Activated CD4-positive, alpha-beta T cell treated with anti-CD3 and anti-CD28 coated beads for 4 hours (primary cell): ENCODE measurements at places on chromosomes 7 and 10.

DNA sequence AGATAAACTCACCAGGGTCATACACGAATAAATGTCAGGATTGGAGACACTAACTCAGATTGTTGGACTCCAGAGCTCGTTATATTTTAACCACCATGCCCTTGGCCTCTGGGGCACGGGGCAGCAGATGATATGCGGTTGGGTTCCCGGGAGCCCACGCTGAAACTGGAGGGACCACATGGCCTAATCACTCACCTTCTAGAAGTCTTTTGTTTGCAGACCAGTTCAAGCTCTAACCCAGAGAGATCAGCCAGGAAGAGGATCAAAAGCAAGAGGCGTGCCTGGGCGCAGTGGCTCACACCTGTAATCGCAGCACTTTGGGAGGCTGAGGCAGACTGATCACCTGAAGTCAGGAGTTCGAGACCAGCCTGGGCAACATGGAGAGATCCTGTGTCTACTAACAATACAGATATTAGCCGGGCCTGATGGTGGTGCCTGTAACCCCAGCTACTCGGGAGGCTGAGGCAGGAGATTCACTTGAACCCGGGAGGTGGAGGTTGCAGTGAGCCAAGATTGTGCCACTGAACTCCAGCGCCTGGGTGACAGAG, 42.6 kb upstream of the ECHDC3 start:
- DNase-seq: no peak

GRCh38 chr10:76866841-76867586, 770.6 kb downstream of the KCNMA1 start:
- no peak for DNase-seq

DNA sequence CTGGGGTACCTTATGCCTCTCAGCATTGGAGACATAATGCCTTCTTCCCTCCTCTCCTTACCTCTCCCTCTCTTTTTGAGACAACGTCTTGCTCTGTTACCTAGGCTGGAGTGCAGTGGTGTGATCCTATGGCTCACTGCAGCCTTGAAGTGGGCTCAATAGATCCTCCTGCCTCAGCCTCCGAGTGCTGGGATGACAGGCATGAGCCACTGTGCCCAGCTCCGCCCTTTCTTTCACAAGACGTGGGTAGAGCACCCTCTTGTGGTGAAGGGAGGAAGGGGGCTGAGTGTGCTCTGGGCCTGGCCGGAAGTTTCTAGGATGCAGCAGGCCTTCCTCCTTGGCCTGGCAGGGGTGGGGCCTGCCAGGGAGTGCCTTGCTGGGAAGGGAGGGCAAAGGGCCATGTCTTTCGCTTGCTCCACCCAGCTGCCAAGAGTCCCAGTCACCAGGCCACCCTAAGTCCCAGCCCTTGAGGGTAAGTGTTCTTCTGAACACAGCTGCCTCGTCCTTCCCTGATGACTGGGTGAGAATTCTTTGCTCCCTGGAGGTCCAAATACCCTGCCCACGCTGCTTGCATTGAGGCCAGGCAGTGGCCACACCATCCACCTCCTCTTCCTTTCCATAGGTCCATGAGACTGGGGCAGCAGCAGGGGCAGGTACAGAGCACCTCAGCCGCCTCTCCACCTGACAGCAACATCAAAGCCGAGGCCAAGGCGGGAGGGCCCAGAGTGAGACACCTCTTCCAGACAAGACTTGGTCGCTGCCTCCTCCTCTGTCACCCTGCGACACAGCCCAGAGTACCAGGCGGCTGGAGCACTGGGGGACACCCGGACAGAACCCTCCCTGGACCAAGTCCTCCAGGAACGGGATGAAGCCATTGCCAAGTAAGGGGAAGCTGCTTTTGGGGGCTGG, 3.7 kb downstream of the ABHD11 start:
- DNase-seq: peak; percentile 83

GRCh38 chr10:114856544-114857287, 35.1 kb downstream of the FHIP2A start:
- no peak for DNase-seq

GRCh38 chr7:125033506-125033905, 103.9 kb upstream of the POT1 start:
- DNase-seq: no peak

- DNase-seq: no peak
Measured at GRCh38 chr10:120950051-120950561, 98.9 kb downstream of the WDR11 start.

GRCh38 chr10:132878730-132879407, 63.5 kb downstream of the CFAP46 start:
- no peak for DNase-seq

DNA sequence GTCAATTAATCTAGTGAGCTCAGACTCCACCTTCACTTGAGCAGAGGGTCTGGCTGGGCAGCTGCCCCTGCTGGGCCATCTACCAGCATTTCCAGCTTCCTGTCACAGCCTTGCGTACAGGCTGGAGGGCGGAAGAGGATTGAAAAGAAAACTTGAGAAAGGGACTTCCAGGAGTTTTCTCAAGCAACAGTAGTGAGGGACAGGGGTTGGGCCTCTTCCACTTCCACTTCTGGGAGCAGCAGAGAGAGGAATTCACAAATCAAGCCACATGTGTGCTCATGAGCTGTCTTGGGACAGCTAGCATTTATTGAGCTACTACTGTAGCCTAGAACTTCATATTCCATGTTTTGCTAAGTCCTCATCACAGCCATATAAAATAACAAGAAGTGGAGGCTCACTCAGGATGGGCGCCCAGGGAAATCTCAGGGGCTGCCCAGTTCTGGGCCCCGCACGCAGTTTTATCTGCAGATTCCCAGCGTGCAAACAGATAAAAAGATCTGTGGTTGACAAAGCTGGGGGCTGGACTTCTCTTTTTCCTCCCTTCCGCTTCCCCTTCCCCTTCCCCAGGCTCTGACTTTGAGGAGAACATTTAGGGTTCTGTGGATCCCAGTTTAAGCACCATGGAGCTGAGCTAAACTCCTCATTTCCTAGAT, 135.8 kb downstream of the RGS10 start:
- no peak for DNase-seq

- DNase-seq: no peak
Measured at GRCh38 chr10:11642566-11642965, 31.1 kb upstream of the USP6NL start.

GRCh38 chr10:17144757-17145156, 15.1 kb upstream of the CUBN start:
- DNase-seq: peak; percentile 42

- DNase-seq: no peak
Measured at GRCh38 chr10:110260746-110261477, 43.8 kb downstream of the SMNDC1 start.

DNA sequence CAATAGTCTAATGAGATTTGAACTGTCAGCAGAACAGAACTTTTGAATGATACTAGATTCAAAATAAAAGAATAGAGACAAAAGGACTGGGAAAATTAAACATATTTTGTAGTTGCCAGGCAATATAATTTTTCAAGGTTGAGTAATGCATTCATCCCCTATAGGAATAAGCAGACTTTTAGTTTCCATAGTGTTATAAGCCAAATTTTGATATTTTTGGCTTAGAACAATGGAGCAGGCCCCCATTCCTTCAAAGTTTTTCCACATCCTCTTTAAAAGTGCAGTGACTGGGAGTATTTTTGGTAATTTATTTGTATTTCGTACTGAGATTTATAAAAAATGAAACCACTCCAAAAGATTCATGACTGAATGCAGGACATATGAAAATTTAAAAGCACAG, 24.0 kb downstream of the MEOX2 start:
- DNase-seq: no peak

DNA sequence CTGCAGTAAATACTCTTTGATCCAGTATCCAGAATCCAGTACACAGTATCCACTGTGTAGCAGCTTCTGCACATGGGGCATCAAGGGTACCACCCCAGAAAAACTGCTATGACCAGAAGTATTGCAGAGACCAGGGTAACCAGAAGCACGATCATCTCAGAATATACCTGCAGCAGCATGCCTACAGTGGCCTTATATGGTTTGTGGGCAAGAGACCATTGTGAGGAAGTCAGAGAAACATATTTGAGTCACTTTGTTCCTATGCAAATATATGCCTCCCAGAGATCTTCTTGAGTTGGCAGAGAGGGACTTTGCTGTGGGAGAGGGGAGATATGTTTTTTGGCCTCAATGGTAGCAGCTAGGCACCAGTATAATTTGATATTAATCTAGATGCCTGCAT, 206.4 kb upstream of the LRRTM3 start:
- DNase-seq: no peak

DNA sequence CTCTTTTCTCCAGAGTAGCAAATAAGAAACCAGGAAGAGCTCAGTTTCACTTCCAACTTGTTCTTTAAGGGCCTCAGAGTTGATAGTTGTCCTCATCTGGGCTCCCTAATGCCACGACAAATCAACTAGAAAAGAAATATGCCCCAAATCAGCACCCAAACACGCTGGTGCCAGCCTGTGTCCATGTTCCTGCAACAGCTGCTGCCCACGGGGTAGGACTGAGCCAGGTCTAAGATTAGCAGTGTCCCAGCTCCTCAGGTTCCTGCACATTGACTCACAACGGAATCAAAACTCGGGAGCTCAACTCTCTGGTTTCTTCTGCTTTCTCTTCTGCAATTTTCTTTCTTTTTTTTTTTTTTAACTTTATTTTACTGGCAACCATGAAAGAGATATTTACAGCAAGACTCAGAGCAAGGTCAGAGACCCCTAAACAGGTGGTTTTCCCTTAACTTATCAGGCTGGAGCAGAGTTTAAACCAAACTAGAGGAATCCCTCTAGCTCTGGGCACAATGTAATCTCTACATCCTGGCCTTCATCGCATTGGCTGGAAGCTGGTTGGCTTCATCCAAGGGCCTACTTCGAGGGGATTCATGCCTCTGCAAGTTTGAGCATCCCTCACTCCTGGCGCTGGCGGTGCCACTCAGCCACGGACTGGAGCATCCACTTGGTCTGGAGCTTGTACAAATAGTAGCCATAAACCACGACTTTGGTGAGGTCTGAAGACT, 126.1 kb downstream of the PFKFB3 start:
- no peak for DNase-seq

GRCh38 chr7:128988372-128988771, 50.6 kb downstream of the IRF5 start:
- no peak for DNase-seq

GRCh38 chr7:155228459-155228845, 69.2 kb upstream of the INSIG1 start:
- DNase-seq: no peak

DNA sequence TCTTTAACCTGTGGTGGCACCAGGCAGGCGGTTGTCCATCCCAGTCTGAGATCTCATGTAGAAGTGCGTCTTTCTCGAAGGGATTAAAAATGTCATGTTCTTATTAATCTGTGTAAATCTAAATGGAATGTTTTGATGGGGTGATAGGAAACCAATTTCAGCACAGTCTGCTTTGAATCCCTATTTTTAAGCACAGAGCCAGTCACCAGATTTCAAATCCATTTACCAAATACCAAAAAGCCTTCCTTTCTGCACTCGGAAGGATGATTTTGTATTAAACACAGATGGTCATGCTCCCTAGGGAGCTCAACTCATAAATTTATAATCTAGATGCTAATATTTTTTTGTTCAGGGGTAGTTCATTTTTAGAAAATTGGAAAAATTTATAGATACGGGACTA, 160.6 kb upstream of the AOAH start:
- DNase-seq: no peak

DNA sequence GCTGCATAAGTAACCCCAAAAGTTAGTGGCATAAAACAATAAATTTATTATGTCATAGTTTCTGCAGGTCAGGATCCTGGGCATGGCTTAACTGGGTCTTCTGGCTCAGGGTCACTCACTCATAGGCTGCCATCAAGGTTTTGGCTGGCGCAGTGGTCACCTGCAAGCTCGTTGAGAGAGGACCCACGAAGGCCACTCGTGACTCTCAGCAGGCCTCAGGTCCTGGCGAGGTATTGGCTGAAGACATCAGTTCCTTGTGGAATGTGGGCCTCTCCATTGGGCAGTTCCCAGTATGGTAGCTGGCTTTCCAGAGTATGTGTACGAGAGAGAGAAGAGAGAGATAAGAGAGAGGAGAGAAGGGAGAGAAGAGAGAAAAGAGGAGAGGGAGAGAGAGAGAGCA, 138.3 kb upstream of the KLF14 start:
- DNase-seq: no peak

- DNase-seq: no peak
Measured at GRCh38 chr10:102235598-102235920, 5.8 kb downstream of the PITX3 start.

DNA sequence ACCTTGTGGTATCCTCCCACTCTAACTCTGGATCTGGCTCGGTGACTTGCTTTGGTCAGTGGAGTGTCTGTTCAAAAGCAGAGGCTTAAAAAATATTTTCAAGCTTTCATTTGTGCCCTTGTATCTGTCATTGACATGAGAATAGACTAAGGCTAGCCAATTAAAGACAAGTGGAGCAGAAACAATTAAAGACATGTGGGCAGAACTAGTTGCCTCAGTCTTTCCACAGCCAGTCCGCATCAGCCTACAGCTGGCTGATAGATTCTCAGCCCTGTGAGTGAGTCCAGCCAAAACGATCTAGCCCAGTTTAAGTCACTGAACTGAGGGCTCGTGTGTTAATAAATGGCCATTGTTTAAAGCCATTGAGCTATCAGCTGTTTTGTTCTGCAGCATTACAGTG, 185.2 kb upstream of the DGKB start:
- no peak for DNase-seq

DNA sequence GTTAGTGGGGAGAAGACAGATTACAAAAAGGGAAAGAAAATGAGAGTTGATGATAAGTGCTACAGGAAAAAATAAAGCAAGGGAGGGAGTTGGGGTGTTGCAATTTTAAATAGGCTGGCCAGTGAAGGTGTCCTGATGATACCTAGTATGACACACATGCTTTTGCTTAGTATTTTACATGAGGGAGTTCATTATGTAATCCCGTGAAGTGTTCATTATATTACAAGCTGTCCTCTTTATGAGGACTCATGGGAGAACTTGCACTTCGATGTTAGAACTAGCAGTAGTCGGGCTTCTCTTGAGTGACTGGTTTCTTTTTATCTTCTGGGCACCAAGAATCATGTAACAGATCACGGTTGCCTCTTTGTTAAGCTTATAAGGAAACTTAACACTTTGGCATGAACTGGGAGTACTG, 102.3 kb upstream of the MTPN start:
- DNase-seq: no peak

GRCh38 chr10:12974078-12974477, 27.4 kb downstream of the CCDC3 start:
- no peak for DNase-seq

DNA sequence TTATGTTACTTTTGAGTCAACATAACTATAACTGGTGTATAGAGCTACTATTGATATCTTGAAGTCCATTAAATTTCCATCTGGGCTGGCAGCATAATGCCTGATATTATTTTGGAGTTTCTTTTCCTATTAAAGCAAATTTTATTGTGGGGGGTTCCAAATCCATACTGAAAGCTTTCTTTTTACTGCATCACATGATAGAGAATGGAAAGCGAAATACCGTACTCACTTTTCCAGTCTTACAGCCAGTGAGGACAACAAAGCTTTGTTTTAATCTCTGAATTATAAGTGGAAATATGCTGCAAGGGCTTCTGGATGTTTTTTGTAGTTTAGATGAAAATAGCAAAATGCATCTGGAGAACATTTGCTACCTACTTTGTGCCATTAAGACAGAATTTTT, 477.5 kb upstream of the SEMA3D start:
- no peak for DNase-seq
